ENCODE measurements at places on chromosomes 12 and 14. TPM values are rescaled to one million over a fixed set of nuclear protein-coding genes. Genes with fewer than 3 reads are reported as not detected.
A peak's percentile ranks its signal among the peaks of the same experiment; 100 is the strongest.

Gene ZC2HC1C
- total RNA-seq = 8.9 TPM

Gene SARNP
- 54.9 TPM for total RNA-seq

Gene HSPB8
- total RNA-seq = 544 TPM

Gene SYCP3
- not detected for total RNA-seq

- DNase-seq = no peak
Observed at GRCh38 chr12:89427508-89428156, 75.3 kb upstream of the DUSP6 start.

- peak; percentile 74 for DNase-seq
Observed at GRCh38 chr12:96194971-96195844, 1.0 kb downstream of the ELK3 start.

GRCh38 chr12:106892075-106892474 lies 63.6 kb upstream of the TMEM263 start:
- no peak for DNase-seq

- no peak for DNase-seq
Observed at GRCh38 chr12:43060742-43061141, 471.2 kb upstream of the PRICKLE1 start.

DNA sequence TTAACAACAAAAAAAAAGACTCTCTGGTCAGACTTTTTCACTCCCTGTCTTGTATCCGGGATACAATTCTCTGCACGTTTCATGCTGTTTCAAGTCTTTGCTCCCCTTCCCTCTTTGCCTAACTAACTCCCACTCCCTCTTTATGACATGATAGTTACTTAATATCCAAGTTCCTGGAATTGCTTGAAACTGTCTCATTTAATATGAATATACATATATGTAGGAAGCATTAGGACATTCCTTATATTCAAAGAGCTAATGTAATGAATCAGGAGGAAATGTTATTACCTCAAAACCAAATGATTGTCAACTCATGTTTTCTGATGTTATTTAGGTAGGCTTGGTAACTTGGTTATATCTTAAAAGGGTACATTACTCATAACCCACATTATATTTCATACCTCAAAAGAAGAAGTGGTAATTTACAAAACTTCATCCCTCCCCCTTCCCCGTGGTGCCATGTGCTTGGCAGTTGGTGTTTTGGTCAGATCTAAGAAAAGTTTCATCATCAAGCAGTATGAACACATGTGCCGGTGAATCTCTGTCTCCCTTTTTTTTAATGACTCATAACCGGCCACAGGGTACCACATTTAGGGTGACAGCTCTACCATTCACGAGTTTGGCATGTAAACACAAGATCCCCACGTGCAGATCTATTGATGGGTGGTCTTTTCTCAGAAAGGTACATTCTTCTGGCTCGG lies 56.5 kb downstream of the HCAR2 start:
- no peak for DNase-seq

DNA sequence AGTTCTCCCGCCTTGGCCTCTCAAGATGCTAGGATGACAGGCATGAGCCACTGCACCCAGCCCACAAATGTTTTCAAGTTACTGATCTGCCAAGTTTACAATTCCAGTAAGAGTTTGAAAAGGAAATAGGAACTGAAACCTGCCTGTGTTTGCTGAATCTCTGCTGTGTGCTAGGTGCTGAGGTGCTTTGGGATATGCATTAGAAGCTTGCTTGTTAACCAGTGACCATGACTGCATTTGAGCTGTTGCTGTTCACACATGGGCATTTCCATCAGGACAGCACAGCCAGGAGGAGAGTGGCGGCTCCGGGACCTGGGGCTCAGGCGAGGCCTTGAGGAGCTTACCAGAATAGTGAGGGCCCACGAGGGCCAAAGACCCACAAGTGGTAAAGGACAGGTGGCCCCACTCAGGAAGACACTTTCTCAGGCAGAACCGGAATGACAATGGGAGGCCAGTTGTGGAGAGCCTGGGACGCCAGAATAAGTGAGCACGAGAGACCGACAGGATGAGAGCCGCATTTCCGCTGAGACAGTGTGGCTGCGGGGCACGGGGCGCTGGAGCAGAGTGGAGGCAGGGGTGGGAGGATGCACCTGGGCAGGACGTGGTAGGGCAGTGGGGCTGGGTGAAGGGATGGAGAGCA lies 54.5 kb upstream of the MMP17 start:
- DNase-seq = no peak

DNA sequence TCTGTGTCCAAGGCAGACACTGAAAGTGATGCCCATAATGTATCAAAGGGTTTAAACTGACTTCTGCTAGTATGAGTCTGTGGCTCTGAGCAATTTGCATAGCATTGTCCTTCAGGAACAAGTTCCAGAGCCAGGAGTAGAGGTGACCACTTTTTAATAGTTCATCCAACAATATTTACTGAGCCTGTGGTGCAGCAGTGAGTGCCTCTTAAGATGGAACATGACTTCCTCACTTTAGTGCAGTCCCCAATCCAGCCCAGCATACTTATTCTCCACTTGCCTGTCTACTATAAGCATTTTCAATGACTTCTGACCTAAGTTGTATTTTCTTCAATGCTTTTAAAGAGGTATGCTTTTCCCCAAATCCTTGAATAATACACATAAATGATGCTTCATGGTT lies 611.3 kb downstream of the MED13L start:
- DNase-seq = no peak

- no peak for DNase-seq
Observed at GRCh38 chr12:90628213-90628612, 326.8 kb downstream of the CCER1 start.

- no peak for DNase-seq
Observed at GRCh38 chr14:61351477-61351876, 30.1 kb downstream of the PRKCH start.
